ENCODE measurements at places on chromosomes 16 and 17. TPM values are rescaled to one million over a fixed set of nuclear protein-coding genes. Genes with fewer than 3 reads are reported as not detected.

The KRT35 gene
- not detected for total RNA-seq

The GNG13 gene
- total RNA-seq, result not detected

The C1QL1 gene
- total RNA-seq, result under 0.01 TPM

The SMIM22 gene
- 2.1 TPM for total RNA-seq

The SOCS3 gene
- total RNA-seq, result 19.6 TPM

The CCL17 gene
- not detected for total RNA-seq

The SCARF1 gene
- total RNA-seq, result 0.43 TPM

The KRTAP2-2 gene
- total RNA-seq, result not detected

The MLLT6 gene
- 33.0 TPM for total RNA-seq

The KRT13 gene
- total RNA-seq, result 231 TPM

The FBXW10 gene
- total RNA-seq, result 0.14 TPM

The GALR2 gene
- total RNA-seq, result not detected

The ZNRF1 gene
- total RNA-seq, result 14.7 TPM

The ANKRD11 gene
- total RNA-seq, result 50.6 TPM

The ATP2A1 gene
- total RNA-seq, result 0.43 TPM
